HFF-Myc (cell line): ENCODE measurements at places on chromosomes 12 and 14.

- no peak for DNase-seq
Observed at GRCh38 chr12:89092297-89092696, 260.0 kb downstream of the DUSP6 start.

GRCh38 chr12:96177013-96177412 is 17.2 kb upstream of the ELK3 start:
- DNase-seq = no peak

DNA sequence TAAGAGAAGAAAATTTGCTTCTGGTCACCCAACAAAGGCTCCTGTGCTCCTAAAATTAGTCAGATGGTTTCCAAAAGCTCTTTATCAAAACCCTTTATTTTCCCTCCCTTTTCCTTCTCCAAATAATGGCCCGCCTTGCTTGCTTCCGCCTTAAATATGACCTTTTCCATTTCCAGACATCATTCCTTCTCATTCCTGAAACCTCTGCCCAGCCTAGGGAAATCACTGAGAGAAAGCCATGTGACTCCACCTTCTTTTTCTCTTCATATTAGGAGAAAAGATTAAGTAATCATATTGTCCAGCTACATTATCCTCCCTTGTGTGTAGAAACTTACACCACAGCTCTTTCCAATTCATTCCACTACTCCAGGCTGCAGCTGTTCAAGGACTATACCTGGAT is 75.7 kb upstream of the GPHB5 start:
- DNase-seq = no peak

- no peak for DNase-seq
Observed at GRCh38 chr14:70716483-70716882, 74.8 kb downstream of the TTC9 start.

- DNase-seq = no peak
Observed at GRCh38 chr12:131133015-131133905, 179.6 kb downstream of the ADGRD1 start.

DNA sequence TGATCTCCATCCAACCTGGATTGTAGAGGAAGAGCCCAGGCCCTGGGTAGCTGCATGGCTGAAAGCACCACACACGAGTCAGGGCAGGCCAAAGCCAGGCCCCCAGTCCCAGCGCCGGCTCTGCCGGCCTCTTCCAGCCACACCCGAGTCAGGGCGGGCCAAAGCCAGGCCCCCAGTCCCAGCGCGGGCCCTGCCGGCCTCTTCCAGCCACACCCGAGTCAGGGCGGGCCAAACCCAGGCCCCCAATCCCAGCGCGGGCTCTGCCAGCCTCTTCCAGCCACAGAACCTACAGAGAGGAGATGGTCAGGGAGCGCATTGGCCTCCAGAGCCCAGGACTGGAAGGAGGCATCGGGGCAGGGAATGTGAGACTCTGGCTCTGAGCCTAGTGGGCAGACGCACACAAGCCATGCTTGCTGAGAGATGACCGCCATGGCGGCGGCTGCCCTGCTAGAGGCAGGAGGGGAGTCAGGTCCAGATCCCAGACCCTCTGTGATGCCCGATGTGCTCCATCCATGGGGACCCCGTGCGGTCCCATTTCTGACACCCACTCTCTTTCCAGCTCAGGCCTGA is 30.2 kb downstream of the BEGAIN start:
- no peak for DNase-seq

DNA sequence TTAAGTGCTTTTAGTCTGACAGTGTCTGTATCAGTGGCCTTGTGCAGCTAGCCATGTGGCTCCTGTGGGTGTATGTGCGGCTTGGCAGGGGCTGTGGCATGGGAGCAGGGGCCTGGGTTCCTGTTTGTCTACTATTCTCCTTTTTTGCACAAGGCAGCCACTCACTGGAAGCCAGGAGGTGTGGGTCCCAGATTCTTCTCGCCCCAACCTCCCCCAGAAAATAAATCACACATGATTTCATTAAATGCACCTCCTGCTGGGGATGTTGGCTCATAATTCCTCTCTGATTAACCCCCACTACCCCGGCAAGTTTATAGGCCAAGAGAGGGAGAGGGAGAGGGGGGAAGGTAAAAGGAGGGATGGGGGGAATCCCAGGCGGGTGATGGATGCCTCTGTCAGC is 17.6 kb downstream of the CALCOCO1 start:
- DNase-seq = no peak

- no peak for DNase-seq
Observed at GRCh38 chr14:55914771-55915170, 203.4 kb upstream of the PELI2 start.

DNA sequence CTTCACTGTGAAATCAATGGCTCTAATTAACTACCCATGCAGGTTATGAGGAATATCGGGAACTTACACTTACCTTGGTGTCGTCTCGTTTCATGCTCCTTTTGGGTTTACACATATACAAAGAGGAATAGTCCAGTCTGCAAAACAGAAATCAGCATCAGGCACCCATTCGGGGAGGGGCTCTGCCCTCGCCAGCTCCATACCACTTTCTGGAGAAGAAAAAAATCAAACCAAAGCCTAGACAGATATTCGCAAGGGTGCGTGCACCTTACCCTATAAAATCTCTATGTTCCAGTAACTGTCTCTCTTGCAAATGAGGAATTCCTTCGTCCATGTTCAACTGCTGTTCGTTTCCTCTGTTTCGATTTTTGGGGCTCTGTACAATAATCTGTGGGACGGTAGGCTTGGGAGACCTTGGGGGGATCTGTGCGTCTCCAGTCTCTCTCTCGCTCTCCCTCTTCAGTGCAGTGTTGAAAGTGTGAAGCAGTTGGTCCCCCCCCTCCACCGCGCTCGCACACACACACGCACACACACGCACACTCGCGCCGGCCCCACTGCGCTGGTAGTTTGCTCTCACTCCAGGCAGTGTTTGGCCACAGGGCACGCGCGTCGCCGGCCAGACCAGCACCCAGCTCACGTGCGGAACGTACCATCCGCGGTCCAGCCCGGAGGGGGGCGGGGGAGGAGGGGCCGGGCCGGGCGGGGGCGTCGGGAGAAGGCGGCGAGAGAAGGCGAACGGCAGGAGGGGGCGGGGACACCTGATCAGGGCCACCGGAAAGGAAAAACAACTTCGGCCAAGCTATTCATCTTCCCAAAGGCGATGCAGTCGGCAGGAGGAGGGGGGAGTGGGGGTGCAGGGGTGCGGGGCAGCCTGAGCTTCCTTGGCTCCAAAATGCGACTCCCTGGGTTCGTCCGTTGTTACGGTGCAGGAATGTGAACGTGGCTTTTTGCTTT is at the start of gene BHLHE41:
Gene BHLHE41, minus strand, starts transcription at position 592 of the 954 bp plus-strand sequence. Its CDS starts 258 bp downstream, at position 334.
- no peak for DNase-seq

DNA sequence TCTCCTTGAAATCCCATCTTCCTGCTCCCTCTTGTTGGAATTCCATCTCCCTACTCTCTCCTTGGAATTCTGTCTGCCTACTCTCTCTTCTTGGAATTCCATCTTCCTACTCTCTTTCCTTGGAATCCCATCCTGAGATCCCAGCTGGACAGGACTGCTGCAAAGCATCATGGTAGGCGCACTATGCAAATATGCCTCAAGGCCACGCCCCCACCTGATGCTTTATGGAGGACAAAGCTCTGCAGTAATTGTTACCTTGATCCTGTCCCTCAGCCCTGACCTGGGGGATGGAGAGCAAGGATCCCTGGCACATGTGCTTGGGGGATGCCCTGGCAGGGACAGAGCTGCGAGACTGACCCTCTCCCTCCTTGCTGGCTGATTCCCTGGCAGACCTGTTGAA is 185.6 kb downstream of the TBX5 start:
- no peak for DNase-seq

GRCh38 chr14:63923422-63923752 is 70.6 kb downstream of the SYNE2 start:
- no peak for DNase-seq
